T follicular helper cell (primary cell): ENCODE measurements at places on chromosomes 1 and 21.

DNA sequence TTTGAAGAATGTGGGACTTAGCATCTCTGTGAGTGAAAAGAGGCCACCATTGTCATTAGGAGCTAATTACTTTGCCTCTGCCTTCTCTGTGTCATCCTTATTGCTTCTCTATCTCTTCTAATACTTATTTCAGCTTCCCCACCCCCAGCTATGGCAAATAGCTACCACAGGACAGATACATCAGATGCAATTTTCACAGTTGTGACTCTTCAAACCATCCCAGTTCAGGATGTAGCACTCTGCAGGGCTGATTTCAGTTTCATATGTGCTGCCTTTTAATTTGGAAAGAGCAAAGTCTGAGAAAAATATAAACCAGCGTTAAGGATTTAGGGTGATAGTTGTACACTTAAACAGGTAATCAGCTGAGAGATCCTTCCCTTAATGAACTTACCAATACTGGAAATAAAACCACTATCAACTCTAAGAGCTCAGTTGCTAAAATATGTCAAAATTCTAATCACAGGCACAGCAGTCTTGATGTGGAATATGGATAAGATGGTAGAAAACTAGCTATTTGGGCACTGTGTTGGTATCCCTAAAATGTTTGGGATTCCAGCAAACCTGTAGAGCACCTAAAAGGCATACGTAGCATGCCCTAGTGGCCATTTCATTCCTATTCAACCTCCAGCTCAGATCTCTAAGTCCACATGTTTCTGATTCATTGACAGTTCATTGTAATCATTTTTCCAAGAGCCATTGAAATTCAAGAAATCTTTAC, 148.4 kb downstream of the SYT2 start:
- DNase-seq: no peak

DNA sequence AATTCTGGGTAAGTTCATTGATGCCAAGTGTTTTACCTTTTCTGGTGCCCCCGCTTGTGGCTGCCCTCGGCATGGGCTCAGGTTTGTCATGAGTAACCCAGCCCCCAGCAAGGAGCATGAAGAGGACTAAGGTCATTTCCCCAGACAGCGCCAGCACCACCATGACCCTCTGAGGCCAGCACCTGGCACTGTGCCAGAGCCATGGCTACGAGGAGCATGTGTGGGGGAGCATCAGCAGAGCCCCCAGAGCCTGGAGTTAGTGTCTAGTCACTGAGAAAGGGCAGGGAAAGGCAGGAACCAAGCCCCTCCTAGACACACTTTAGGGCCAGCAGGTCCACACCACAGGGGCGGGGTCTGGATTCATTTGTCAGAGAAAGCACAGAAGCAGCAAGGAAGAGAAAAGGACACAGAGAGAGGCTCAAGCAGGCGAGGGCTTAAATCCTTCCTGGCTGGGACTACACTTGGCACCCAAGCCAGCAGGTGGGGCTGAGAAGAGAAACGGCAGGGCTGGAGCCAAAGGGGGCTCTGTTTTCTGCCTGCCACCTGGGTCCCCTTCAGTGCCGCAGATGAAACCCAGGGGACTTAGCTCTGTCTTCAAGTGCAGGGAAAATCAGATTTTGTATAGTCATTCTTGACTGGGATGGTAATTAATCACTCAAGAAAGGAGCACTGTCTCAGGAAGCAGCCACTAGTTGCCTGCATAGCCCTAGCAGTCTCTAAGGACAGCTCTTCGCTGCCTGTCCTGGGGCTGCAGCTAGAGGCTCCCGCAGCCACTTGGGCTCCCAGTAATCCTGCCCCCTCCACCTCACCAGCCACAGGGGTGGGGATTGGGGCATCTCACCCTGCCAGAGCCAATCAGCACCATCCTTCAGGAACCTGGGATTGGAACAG, 79.6 kb upstream of the ZC3H12A start:
- DNase-seq: no peak

DNA sequence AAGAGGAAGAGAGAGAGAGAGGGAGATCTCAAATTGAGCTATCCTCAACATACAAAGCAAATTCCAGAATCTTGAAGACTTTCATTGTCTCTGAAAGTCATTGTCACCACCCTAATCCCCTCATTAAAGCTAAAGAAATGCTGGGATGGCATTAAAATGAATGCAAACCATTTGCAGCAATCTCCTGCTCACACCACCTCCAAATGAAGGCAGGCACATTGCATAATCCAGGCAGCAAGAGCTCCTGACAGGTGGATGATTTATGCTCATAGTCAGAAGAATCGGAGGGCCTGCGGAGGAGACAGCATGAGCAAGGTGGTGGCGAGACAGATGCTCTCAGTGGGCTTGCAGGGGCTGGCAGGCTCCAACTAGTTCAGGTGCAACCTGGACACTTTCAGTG, 90.2 kb downstream of the ESRRG start:
- DNase-seq: no peak

- DNase-seq: no peak
Measured at GRCh38 chr1:163250382-163250974, 47.8 kb upstream of the RGS5 start.

DNA sequence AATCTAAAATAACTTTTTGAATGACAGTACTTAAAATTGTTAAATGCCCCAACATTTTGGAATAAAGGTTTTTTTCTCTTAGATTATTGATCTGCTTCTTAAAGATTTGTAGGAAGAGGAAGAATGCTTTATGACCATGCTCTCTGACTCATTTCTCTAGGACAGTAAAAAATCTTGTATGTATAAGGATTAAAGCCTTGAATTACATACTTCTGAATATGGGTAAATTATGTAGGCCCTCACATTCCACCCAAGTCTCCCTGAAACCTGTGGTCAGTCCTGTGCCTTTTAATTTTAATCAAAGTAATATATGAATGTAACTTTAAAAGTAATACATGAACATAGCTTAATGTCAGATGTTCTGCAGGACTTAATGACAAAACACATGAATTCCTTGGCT, 50.5 kb downstream of the ABCD3 start:
- DNase-seq: no peak

- DNase-seq: no peak
Measured at GRCh38 chr1:248421384-248421783, 18.5 kb downstream of the OR2T1 start.

- DNase-seq: no peak
Measured at GRCh38 chr1:223792046-223792445, 53.7 kb downstream of the TP53BP2 start.

DNA sequence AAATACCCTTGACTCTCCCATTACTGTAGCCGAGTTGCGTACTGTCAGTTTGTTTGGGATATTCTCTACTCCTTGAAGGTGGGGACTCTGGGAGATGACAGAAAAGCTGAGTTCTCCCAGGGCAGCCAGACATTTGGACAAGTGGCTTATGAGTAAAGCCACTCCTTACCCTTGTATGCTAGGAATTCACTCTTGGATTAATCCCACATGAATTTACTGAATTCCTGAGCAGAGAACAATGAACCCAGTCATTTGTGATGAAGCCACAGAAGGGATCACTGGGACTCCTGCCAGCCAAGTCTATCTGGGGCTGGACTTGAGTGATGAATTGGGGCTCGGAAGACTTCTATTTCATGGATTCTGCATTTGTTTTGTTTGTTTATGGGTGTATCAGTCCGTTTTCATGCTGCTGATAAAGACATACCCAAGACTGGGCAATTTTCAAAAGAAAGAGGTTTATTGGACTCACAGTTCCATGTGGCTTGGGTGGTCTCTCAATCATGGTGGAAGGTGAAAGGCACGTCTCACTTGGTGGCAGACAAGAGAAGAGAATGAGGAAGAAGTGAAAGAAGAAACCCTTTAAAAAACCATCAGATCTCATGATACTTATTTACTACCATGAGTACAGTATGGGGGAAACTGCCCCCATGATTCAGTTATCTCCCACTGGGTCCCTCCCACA, 25.1 kb downstream of the C1orf116 start:
- DNase-seq: no peak

DNA sequence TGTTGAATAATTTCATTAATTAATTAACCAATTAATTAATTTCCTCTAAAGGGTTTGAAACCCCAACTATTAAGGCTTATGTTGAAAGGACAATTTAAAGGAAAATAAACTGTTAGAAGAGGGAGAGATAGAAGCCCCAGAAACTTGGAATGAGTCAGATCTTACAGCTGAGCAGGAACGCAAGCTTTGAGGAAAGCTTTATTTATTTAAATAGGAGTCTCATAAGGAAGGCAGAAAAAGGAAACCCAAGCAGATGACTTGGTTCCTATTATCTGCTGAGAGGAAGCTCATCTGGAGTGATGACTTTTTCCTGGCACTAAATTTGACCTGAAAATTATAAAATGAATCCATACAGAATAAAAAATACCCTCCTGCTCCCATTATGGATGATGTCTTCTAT, 105.1 kb downstream of the ROR1 start:
- no peak for DNase-seq

- DNase-seq: no peak
Measured at GRCh38 chr1:56626546-56626945, 18.6 kb upstream of the PRKAA2 start.
